ENCODE measurements at places on chromosomes 7 and 10.

DNA sequence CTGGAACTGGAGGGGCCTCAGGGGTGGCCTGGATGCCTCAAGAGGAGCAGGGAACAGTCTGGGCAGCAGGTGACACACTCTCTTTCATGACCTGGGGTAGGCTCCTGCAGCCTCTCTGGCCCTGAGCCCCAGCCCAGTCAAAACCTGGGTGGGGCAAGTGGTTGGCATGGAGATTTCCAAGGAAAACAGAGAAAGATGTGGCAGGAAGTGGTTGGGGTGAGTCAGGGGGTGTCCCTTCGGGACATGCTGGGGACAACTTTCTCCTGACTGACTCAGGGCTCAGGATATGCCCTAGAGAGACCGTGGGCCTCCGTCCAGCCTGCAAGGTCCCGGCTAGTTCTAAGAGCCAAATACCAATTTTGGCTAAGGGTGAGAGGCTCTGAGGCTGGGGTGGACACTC is 2.9 kb downstream of the AQP1 start:
- no peak for DNase-seq

GRCh38 chr7:93016681-93017381 is 100.9 kb downstream of the SAMD9 start:
- no peak for DNase-seq

DNA sequence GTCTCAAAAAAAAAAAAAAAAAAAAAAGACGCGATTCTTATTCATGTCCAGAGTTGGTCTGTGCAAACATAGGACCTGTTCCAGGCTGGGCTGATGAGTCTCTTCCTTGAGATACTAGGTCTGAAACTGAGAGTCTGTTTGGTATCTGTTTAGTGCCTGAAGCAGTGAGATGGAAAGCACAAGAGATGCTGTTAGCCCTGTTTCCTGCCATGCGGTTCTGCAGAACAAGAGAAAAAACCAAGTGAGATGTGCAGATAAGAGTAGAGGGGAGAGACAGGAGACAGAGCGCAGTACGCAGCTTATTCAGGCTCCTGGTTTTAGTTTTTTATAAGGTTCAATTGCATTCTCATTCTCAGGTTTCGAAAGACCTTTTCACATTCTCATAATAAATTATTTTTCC is 85.8 kb upstream of the PRKCQ start:
- DNase-seq, result no peak

GRCh38 chr7:72062666-72063065 is 349.5 kb downstream of the CALN1 start:
- DNase-seq, result no peak

DNA sequence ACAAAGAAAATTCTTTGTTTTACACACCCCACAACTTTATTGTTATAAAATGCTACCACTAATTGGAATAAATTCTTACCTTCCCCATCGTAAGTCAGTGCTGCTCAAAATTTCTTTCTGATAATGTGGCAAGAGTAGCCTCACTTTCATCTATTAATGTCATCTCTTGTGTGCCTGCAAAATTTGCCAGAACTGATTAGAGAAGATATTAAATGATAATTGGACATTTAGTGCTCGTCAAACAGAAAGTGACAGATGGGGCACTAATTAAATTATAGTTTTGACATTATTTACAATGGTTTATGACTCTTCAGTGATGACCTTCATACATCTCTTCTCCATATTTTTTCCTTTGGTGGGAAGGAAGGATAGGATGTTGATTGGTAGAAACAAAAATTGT is 690.9 kb downstream of the NXPH1 start:
- no peak for DNase-seq

DNA sequence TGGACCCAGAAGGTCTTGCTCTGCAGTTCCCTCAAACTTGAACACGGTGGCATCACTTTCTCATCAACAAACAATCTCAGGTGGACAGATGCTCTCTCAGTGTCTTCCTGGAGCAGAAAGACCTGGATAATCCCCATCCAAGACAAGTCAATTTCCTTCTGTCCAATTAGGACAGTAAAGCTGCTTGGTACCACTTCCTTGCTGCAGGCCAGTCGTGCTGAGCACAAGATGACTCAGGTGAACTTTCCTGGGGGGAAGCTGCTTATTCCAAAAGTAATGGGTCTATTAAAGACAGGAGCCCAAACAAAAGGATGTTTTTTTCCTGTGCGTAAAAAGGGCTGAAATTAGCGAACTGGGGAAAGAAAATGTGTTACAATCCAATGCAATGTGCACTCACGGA is 107.6 kb upstream of the AFAP1L2 start:
- no peak for DNase-seq

DNA sequence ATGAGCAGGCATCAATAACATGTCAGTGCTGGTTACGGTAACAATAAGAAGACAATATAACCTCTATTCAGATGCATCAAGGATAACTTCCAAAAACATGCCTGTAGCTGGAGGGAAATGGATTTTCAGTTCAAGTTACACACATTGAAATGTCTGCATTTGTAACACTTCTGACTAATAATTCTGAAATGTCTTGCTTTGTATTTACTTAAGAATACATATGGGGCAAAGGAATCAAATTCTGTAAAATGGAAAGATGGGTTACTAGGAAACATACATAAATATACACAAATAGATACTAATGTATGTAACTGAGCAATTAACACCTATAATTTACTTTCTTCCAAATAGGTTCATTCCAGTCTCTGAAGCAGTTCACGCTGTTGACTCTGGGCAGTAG is 18.6 kb upstream of the MTPN start:
- no peak for DNase-seq

DNA sequence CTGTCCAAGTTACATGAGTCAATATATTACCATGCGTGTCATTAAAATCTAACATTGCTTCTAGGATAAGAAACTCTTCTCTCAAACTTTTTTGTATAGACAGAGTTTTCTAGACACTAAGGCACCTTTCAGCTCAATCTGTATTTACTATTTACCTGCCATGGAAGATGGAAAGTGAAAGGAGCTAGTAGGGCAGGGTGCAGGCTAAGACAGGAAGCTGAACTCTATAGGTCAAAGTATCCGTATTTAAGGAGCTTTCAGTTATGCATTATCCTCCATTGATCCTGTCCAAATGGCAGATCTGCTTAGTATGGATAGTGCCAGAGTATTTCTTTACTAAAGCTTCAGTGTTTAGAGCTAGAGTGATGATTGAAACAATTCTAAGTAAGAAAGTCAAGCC is 612.8 kb downstream of the IPMK start:
- DNase-seq, result no peak

DNA sequence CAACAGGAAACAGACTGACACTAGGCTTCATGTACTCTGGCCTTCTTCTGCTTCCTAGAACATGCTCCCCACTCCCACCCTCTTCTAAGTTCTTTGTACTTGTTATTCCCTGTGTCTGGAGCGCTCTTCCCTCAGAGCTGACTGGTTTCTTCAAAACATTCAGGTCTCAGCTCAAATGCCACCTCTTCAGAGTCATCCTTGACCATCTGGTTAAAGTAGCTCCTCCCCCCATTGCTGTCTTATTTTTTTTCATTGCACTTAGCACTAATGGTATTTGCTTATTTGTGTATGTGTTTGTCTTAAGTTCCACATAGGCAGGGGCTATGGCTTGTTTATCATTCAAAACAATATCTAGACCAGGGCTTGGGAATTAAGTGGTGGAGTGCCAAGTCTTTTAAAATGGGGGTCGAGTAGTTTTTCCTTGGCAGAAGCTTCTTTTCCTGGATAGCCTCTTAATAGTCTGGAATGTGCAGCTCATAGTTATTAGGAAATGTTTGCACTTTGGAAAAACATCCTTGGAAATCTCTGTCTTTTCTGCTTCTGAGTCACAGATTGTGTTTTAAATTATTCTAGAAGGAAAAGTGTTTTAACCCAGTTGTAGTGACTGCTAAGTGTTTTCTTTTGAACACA is 60.0 kb downstream of the RALA start:
- DNase-seq, result no peak

DNA sequence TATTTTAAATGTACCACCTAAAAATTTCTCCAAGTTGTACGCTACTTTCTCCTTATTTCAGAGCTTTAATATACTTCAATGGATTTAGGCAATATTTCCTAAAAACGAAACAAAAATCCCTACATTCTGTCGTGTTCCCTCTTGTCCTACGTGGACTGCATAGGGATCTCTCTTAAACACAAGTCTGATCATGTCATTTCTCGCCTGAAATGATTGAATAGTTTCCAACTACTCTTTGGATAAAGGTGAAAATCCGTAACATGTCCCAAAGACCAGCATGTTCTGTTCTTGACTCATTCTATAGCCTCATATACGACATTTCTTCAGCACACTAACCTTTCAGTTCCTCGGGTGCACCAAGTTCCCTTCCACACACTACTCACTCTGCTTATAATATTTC is 17.7 kb upstream of the TPK1 start:
- DNase-seq, result no peak

DNA sequence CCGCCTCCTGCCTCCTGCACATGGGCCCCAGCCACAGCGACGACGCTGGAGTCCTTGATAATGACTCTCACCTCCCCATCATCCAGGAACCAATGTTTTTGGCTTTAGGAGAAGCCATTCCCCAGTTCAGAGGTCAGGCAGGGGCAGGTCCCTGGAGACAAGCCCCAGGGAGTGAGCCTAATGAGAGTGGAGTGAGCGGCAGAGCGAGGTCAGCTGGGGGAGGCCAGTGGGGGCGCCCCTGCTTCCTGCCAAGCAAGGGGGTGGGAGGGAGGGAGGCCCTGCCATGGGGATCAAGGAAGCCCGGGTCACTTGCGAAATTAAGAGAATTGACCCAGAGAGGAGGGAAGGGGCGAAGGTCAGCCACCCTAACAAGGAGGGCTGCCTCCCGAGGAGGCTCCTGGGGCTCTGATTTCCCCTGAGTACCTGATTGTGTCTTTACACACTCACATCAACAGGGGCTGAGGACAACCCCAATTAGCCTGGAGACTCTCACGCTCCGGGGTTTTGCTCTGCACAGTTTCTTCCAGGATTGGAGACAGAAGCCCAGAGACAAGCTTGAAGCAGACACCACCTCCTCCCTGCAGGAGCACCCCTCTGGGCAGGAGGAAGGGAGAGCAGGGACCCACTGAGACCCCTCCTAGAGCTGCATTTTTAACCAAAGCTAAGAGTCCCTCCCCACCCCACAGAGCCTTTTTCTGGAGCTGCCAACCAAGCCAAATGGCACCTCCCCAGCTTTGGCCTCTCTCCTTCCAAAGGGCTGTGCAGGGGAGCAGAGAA is 112.1 kb downstream of the COL13A1 start:
- DNase-seq, result no peak

DNA sequence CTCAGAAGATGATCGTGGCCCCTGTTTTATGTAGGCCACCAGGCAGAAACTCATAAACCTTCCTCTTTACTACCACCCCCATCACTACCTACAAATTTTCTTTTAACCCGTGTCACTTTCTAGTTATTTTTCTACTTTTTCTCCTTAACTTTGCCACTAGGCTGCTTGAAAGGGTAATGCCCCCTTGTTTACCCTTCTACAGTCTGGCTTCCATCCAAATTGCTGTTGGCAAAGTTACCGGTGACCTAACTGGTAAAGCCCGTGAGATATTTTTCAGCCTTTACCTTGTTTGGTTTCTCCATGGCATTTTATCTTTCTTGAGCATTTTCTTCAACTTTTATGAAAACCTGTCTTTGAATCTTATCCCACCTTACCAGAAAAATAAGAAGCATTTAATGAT is 153.0 kb downstream of the WNT2 start:
- DNase-seq, result no peak

GRCh38 chr7:51455948-51456347 is 139.3 kb upstream of the COBL start:
- DNase-seq, result no peak

GRCh38 chr10:18104223-18104872 is 35.9 kb upstream of the CACNB2 start:
- no peak for DNase-seq

DNA sequence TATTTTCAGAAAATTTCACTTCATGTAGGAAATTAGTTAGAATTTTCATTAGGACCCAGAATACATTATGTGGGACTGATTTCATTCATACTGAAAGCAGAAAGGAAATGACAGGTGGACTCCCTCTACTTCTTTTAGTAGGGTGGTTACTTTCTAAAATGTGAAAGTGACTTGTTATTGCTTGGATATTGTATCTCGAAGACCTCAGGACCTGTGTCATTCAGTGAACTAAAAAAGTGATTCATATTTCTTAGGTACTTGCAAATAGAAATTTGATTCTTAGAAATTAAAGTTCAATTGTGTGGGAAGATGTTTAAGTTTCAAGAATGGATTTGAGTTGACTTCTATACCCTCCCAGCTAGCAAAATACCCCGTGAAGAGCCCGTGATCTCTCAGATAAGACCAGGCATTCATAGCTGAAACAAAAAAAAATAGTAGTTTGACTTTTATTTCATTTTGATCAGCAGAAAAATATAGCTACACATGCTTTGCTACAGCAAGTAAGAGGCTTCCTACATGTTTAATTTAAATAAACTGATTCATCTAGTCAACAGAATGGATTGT is 1037.1 kb downstream of the GATA3 start:
- no peak for DNase-seq

GRCh38 chr7:52355053-52355452 is 680.4 kb upstream of the POM121L12 start:
- no peak for DNase-seq

- DNase-seq, result no peak
Observed at GRCh38 chr10:663831-664251, 25.6 kb downstream of the DIP2C start.

GRCh38 chr7:88151119-88151790 is 68.6 kb downstream of the SRI start:
- DNase-seq, result no peak

- no peak for DNase-seq
Observed at GRCh38 chr7:126449611-126450268, 803.0 kb downstream of the GRM8 start.

DNA sequence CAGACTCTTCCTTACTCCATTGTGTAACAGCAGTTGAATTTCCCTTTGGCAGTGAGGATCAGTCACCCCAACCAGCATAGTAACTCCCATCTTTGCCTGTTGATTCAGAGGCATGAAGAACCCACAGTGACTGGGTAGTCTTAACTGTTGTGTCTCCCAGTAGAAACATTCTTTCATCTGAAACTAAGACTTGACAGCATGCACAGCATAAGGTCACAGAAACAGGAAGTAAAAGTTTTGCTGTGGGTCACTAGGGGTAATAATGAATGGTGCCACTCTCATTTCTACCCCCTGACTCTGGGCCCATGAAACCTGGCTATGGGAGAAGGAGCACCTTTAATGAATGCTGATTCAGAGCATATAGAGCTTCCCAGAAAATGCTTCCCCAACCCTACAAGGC is 8.3 kb upstream of the FRMPD2 start:
- DNase-seq, result no peak

DNA sequence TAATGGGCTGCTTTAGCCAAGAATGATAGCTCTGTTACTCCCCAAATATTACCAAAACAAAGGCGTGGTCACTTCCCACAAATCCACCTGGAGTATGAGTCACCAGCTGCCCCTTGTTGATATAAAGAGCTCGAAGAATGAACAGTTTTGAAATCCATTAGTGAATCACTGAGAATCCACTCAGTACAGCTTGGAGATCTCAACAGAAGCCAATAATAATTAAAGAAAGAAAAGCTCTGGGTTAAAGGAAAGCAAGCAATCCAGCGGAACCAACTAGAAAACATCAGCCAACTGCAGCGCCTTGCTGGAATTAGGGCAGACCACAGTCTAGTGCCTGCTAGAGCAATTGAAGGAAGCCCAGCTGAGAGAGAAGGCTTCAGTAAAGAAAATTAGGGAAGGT is 576.0 kb upstream of the C7orf33 start:
- no peak for DNase-seq

GRCh38 chr7:37448011-37448635 is 541 bp downstream of the ELMO1 start:
- DNase-seq, result no peak

Measured in activated gamma-delta T cell (primary cell).